ENCODE measurements at places on chromosomes 13 and 19. TPM values are rescaled to one million over a fixed set of nuclear protein-coding genes. Genes with fewer than 3 reads are reported as not detected.

DNA sequence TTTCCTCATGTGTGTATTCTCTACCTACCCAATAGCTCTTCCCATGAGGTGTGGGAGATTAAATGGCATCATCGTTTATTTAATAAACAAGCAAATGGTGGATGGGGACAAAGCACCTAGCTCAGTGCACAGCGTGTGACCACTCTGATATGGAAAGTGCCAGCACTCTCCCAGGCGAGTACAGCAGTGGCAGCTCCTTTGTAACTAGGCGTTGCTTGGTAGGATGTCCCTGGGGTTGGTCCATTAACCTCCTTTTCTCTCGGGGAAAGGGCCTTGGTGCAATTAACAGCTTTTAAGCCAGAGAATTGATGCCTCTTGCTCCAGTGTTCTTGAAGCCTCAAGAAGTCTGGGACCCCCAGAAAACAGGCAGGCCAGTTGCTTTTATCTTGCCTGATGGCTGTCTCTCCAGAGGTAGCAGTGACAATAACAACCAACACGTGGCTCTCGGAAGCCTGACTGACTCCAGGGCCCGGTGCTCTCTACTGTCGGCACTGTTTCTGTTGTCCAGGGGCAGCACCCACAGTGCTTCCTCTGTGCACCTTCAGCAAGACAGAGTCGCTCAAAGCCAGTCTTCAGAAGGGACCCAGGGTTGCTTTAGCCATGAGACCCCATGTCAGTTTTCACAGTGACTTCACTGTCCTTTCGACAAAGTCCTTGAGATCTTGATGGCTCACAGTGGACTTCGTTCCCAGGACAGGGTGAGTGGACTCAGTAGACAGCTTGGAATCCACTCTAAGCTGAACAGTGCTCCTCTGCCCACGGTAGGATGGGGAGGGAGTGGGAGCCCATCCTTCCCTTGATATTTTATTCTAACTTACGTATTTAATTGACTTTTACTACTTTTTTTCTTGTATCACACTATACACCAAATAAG is 33.9 kb upstream of the NPAS1 start:
- no peak for DNase-seq

The PSG7 gene
- total RNA-seq = not detected

The ZNF568 gene
- 1.9 TPM for total RNA-seq

DNA sequence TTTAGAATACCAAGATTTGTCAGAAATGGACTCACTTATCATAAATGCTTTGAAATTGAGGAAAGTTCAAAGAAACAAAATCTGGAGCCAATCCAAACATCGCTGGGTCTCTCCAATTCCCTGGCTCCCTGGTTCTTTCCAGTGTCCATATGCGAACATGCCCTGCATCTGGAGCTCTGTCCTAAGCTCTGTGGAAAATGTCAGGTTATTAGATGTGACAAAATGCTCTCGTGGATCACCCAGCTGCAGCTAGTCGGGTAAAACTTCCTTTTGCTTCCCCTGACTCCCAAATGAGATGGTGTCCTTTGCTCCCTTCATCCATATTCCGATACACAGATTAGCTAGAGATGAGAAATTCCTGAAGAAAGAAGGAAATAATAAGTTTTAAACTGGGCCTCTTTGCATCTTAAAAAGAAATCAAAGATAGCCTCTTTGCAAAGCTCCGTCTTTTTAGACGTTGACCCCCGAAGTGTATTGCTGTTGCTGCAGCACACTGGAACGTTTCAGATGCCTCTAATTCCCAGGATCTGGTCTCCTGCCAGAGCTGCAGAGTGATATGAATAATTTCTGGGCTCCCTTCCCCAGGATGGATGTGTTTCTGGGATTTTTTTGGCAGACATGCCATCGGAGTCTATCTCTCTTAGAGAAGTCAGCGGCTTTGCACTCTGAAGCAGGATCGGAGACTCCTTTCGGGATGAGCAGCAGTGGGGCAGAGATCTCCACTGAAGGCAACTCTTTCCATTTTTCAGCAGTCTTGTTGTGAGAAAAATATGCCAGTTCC is 102.9 kb downstream of the TEX26 start:
- no peak for DNase-seq

GRCh38 chr13:110310541-110311442 is 3.7 kb downstream of the COL4A2 start:
- DNase-seq = no peak

GRCh38 chr13:49683489-49683888 is 7.8 kb downstream of the EBPL start:
- DNase-seq = no peak

DNA sequence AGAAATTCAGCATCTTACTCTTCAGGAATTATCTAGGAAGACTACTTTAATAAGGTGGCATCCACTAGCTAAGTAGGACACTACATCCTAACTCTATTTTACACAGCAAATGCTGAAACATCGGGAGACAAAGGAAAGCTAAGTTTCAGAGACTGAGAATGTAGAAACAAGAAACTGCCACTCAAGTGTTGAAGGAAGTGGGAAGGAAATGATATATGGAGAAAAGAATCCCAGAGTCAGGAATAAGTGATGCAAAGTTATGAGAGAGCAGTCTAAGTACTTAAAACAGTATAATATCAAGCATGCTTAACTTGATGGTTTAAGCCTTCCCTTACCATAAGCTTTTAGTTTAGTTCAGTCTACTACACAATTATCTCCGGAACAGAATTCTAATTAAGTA is 52.4 kb downstream of the RBM26 start:
- DNase-seq = no peak

- no peak for DNase-seq
These were observed 7.0 kb upstream of the HCN2 start for GRCh38 chr19:582497-583197.

DNA sequence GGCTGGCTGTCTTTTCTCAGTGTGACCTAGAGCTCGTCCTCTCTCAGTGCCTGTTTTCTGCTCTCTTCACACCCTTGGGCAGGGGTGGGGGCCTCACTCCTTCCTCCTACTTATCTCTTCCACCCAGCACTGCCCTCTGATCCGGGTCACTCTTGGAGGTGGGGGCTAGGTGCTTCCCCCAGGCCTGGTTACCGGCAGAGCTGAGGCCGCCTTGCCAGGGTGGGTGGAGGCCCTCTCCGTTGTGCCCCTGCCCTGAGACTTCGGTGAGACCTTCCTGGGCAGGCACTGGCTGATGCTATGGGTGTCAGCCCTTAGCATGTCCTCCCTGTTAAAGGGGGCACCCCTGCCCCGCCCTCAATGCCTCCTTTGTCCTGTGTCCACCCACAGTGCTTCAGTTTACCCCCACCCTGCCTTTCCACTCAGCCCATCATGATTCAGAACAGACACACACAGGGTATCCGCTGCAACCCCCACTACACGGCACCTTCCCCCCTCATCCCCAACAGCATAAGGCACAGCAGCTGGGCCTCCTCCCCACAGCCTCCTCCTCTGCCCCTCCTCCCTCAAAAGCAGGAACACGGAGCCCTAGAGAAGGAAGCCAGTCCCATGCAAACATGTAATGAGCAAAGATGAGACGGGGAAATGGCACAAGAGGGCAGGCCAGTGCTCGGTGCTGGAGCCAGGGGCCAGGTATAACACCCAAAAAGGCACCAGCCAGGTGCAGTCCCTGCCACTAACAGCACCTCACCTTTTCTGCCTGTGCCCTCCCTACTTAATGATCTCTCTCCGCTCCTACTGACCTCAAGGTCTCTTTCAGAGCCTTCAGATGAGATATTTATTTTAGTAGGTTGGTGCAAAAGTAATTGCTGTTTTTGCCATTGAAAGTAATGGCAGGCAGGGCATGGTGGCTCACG is 9.8 kb downstream of the ZGLP1 start:
- no peak for DNase-seq

- no peak for DNase-seq
These were observed 111.4 kb downstream of the STOML3 start for GRCh38 chr13:38879278-38879677.

DNA sequence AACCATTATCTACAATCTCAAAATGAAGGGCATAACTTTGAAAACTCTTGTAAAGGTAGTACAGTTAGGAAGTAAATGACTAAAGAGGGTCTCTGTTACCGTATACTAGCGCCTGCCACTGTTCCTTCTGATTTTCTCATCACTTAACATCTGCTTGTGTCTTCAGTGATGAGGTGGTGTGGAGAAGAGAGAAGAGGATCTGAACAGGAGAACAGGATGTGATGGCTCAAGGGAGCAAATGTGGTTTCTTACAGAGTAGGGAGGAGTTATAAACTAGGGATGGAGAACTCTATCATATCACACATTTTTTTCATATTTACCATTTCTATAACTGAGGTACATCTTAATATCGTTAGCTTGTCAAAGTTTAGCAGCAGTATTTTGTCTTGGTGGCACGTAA is 1.1 kb downstream of the KCTD4 start:
- DNase-seq = no peak

GRCh38 chr13:30504081-30504480 is 38.3 kb upstream of the HMGB1 start:
- no peak for DNase-seq

The RNF17 gene
- 0.33 TPM for total RNA-seq

GRCh38 chr19:50415661-50416033 is 3.1 kb upstream of the SPIB start:
- DNase-seq = no peak

The GRIN2D gene
- total RNA-seq = 0.20 TPM

The FXYD1 gene
- total RNA-seq = 280 TPM

- DNase-seq = no peak
These were observed 2.0 kb downstream of the GPR183 start for GRCh38 chr13:99305158-99305557.

- no peak for DNase-seq
These were observed 15.1 kb downstream of the CCDC97 start for GRCh38 chr19:41324921-41325639.

The ACTMAP gene
- 8.9 TPM for total RNA-seq

GRCh38 chr19:29383696-29384095 is 142.1 kb upstream of the VSTM2B start:
- no peak for DNase-seq

GRCh38 chr13:41639955-41640780 is 182.8 kb downstream of the RGCC start:
- DNase-seq = no peak

- no peak for DNase-seq
These were observed 18.8 kb upstream of the TMEM255B start for GRCh38 chr13:113740286-113740556.

DNA sequence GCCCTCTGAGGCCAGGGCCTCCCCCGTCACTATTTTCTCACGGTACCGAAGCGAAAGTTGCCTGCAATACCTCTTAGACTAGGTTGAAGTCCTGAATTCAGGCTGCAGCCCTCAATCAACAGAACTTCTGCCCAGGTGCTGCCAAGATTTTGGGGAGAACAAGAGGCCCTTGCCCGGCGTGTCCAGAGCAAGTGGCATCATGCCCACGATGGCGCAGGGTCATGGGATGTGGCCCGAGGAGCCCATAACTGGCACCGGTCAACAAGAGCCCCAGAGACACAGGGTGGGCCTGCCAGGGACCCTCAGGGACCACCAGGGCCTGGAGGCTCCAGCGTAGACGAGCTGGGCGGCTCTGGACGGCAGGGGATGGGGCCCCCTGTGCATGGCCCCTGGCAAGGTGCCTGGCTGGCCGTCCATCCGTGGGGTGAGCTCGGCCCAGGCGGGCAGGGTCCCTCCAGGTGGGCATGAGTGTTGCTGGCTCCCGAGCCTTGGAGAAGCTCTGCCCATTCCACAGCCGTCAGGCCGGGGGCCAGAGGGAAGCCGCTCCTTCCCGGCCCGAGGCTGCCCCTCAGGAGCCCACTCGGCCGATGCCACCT is 45.1 kb downstream of the GAS6 start:
- no peak for DNase-seq

DNA sequence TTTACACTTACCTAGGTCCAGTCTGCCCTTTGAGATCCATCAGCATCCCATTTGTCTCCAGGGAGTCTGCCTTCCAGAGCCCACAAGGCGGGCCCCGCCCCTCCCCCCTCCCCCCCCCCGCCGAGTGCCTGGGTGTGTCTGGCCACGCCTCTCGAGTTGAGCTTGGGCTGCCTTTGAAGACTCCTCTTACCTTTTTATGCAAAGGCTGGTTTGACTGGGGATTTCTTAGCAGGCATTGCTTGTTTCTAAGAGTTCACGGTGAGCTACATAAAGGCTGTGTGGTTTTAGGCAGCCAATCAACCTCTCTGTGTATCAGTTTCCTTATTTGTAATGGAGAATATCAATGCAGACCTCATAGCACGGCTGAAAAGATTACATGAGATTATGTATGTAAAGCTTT is 11.3 kb downstream of the GPR12 start:
- DNase-seq = no peak

GRCh38 chr19:4505570-4506448 is 12.5 kb downstream of the PLIN4 start:
- no peak for DNase-seq

The GPC6 gene
- 15.6 TPM for total RNA-seq

DNA sequence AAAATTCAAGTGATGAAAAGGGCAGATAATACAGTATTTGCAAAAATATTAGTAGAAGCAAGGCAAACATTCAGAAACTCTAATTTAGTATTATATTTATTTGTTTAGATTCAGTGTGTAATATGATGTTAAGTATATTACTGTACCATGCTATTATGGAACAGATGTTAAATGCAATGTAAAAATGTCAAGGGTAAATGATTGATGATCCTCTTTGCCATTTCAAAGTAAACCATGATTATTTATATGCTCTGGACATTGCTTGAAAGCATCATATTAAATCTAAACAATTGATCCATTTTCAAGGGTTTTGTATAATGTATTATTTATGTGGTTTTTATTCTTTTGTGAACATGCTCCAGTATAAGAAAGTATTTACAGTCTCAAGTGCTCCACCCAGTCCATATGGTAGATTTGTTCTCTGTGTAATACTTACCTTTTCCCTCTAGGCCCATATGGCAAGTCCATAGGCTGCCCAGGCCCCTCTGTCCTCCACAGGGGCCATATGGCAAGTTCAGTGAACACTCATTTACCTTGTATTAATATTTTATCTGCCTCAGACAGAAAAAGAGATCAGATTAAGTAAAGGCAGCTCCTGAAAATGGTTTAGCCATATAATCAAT is 353.5 kb downstream of the DACH1 start:
- DNase-seq = no peak

DNA sequence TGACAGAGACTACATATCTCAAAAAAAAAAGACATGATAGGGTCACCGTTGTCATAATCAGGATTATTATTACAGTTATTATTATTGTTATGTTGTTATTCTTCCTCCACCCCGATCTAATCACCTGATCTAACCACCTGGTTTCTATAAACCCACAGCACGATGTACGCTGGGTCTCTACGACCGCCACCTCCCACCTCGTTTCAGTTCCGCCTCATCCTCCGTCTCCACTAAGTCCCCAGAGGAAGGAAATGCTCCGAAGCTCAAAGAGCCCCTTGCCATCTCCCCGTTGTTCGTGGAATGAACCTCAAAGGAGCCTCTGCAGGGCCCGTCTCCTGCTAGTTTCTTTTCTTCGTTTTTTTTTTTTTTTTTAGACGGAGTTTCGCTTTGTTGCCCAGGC is 15.9 kb upstream of the MEIS3 start:
- no peak for DNase-seq

GRCh38 chr13:34901572-34901971 is 40.5 kb upstream of the NBEA start:
- DNase-seq = no peak

The SGCG gene
- not detected for total RNA-seq

- no peak for DNase-seq
These were observed 1.1 kb upstream of the MAST1 start for GRCh38 chr19:12837225-12837624.
